Heart right ventricle (tissue), 16 donors: ENCODE measurements at places on chromosomes 3 and 15. TPM values are rescaled to one million over a fixed set of nuclear protein-coding genes. Genes with fewer than 3 reads are reported as not detected.

GRCh38 chr15:32864841-32865240 is 147.0 kb downstream of the GREM1 start:
- no peak for DNase-seq

GRCh38 chr3:183006396-183007002 is 26.2 kb upstream of the DCUN1D1 start:
- DNase-seq, result no peak

- DNase-seq, result peak; percentile 88
Observed at GRCh38 chr15:100114100-100114499, 227.7 kb downstream of the ADAMTS17 start.

- no peak for DNase-seq
Observed at GRCh38 chr3:119530456-119530855, 29.0 kb downstream of the CD80 start.

GRCh38 chr3:101179637-101180036 is 140.7 kb downstream of the IMPG2 start:
- DNase-seq, result no peak

GRCh38 chr3:83453056-83453455 is 1505.7 kb upstream of the CADM2 start:
- DNase-seq, result no peak

- no peak for DNase-seq
Observed at GRCh38 chr3:172391592-172392302, 56.5 kb downstream of the GHSR start.

DNA sequence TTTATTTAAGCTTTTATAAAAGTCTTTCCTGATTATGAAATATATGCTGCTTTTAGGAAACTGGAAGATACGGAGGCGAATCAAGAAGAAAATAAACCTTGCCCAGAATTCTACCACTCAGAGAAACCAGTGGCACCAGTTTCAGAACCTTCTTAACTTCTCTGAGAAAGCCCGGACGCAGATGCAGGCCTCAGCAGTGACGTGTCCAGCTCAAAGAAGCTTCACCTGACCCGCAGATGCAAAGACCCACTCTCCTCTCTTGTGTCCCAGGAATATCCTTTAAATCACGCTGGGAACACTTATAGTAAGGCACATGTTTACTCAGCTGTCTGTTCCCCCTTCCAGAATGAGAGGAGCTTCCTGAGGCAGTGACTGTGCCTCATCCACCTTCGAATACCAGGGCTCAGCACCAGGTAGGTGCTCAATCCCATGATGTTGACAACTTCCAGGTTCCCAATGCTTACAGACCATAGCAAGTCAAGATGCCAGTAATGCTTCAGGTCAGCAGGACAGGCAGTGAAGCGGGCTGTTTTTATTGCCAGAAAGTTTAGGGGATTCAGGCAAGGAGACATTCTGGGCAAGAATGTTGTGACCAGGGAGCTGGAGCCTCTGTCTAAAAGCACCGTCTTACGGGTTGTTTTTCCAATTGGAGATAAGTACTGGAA is 39.9 kb upstream of the LDHAL6B start:
- no peak for DNase-seq

The CADM2 gene
- 3.0 TPM for total RNA-seq

The DNAH12 gene
- total RNA-seq, result not detected
